ENCODE measurements at places on chromosomes 2 and 18.

- peak; percentile 82 for DNase-seq
Observed at GRCh38 chr2:28160986-28161425, 231.7 kb upstream of the FOSL2 start.

GRCh38 chr2:923832-924601 lies 26.6 kb upstream of the SNTG2 start:
- DNase-seq: no peak

DNA sequence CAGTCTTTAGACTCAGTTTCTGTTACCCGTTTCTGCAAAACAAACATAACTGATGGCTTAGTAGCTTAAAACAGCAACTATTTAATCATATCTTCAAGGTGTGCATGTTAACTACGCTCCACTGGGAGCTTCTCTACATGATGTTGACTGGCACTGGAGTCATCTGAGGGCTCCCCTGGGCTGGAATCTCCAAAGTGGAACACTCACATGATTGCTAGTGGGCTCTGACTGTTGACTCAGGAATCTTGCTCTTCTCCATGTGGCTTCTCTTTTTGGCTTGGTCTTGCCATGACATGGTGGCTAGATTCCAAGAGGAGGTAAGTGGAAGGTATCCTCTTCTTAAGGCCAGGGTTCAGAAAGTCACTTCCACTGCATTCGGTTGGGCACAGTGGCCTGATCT lies 160.8 kb downstream of the PMAIP1 start:
- DNase-seq: no peak

DNA sequence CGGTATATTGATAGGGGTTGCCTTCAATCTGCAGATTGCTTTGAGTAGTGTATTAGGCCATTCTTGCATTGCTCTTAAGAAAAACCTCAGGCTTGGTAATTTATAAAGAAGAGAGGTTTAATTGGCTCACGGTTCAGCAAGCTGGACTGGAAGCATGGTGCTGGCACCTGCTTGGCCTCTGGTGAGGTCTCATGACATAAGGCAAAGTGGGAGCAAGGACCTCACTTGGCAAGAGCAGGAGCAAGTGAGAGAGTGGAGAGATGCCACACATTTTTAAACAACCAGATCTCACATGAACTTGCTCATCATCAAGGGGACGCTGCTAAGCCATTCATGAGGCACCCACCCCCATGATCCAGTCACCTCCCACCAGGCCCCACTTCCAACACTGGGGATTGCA lies 4.9 kb downstream of the MAP3K2 start:
- DNase-seq: no peak

- no peak for DNase-seq
Observed at GRCh38 chr2:181196401-181196800, 216.0 kb downstream of the UBE2E3 start.

GRCh38 chr18:53375621-53376020 lies 848.8 kb downstream of the MBD2 start:
- peak; percentile 7 for DNase-seq

GRCh38 chr2:66869076-66869475 lies 434.2 kb downstream of the MEIS1 start:
- peak; percentile 23 for DNase-seq

DNA sequence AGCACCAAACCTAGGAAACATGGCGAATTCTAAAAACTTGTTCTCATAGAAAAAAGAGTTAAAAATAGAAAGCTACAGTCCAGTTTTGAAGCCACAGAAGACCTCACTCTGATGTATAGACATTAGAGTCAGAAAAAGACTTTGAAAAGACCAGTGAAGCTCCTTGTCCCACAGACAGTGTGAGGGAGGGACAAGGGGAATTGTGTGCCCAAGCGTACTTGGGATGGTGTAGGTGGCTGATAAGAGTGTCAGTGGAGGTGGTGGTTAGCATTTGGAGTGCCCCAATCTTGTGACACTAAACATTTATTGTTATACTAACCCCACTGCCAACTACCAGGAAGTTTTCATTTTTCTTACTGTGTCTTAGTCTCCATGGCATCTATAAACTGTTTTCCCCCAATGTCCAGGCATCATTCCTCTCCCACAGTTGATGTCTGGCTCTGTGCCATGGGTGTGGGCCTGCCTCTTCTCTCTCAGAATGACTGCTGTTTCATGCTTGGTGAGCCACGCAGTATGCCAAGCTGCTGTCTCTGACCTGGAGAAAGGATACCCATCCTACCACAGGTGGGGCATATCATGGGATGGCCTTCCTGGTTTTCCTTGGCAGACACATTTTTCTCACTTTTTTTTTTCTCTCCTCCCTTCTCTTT lies 161.4 kb downstream of the RPIA start:
- DNase-seq: no peak

GRCh38 chr2:54814389-54815147 lies 91.1 kb downstream of the EML6 start:
- DNase-seq: peak; percentile 30

- no peak for DNase-seq
Observed at GRCh38 chr18:74378179-74378682, 62.6 kb downstream of the C18orf63 start.

DNA sequence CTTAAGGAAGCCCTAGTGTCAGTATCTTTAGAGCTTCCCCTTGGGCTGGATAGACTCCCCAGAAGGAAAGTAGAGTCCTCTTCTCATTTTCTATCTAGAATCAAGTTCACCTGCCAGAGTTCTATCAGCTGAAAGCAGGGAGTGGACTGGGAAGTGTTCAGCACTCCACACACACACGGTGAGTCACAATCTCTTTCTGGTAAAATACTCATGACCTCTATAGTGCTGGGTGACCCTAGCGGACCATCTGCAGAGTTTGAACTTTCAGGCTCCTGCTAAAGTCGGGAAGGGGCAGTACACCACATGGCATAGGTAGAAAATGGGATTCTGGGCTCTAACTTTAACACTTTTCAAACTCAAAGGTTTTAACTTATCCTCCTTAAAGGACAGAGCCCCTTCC lies 43.3 kb downstream of the SAP130 start:
- DNase-seq: no peak

- no peak for DNase-seq
Observed at GRCh38 chr18:67154979-67155378, 361.5 kb downstream of the DSEL start.

DNA sequence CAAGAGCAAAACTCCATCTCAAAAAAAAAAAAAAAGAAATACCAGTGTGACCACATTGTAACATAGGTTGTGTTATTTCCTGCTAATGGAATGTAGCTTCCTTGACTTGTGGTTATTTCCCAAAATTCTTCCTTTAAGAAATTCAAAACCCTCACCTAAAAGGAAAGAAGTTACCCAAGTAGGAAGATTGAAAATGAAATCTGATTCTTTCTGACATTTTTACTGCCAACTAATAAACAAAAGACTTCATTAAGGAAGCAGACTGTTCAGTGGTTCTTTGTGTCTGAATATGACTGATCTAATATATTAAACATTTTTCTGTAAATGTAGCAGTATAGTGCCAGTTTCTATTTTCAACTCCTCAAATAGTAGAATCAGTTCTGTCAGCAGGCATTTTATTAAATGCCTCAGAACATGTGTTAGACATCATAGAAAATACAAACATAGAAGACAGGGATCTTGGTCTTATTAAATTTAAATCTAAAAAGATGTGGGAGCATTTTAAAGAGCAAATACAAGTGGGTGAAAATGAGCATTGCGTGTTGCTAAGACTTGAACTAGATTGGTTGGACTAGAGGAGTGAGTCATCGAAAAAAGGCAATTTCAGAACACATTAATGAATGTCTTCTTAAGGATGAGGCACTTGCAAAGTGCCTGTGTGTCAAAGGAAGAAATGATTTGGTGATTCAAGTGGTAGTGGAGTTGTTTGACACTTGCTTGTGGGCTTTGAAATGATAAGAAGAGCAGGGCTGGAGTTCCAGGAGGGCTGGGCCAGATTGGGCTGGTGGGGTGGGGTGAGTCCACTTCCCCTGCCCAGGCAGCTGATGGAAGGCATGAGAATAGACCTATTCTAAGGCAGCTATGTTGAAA lies 53.4 kb downstream of the PKP4 start:
- DNase-seq: no peak

DNA sequence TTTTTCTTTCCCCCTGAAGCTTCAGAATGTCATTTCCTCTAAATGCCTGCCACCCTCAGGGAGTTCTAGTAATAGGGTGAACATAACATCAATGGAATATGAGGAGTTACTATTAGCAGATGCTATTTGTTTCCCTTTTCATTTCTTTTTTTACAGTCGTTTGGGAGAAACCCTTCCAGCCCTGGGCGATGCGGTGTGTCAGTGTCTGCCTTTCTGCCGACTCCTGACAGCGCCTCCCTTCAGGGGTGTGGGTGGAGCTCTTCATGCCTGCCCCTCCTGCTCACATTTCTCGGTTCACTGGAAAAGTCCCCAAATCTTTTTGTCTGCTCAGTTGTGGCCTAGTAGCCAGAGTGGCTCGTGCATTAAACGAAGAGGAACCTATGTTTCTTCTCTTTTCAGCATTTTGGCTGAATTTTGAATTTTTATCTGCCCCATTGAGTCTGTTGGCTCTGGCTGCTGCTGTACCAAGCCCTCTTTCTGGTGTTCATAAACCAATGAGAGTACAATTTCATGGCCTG lies 72.3 kb downstream of the FMNL2 start:
- peak; percentile 71 for DNase-seq

DNA sequence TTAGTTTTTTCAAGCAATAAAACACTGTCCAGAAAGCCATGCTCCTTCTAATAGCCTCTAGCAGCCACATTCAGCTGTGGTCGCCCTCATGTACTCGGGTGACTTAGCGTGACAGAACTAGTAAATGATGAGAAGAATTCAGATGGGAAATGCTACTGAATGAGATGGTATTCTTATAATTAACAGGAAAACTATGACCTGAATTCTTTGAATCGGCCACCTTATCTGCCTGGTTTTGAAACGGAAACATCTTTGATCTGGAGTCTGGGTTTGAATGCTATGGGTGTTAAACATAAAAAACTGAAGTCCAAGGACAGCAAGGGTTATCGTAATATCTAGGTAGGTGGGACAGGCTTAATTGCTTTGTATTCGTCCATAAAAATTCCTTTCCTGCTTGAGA lies 138.8 kb upstream of the DNMT3A start:
- DNase-seq: no peak

DNA sequence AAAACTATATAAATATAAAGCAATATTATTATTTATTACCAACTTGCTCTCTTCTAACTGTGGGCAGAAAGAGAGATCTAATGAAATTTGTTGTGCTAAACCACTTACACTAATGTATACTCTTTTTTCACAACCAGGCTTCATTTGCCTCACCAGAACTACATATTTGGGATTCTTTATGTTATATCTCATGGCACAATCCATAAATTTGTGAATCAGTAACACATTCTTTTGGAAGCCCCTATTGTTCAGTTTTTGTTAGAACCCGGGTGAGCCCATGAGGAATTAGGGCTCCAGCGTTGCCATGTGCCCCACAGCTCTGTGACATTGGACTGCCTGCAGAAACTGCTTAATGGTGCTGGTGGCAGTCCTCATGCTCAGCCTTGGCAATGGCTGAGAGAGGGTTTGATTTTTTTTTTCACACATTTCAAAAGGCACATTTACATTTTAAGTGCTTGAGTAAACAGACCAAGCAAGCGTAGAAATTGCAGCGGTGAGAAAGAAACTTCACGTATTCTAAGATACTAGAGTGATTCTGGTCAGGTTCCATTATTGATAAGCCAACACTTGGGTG lies 15.3 kb downstream of the VIT start:
- DNase-seq: no peak

DNA sequence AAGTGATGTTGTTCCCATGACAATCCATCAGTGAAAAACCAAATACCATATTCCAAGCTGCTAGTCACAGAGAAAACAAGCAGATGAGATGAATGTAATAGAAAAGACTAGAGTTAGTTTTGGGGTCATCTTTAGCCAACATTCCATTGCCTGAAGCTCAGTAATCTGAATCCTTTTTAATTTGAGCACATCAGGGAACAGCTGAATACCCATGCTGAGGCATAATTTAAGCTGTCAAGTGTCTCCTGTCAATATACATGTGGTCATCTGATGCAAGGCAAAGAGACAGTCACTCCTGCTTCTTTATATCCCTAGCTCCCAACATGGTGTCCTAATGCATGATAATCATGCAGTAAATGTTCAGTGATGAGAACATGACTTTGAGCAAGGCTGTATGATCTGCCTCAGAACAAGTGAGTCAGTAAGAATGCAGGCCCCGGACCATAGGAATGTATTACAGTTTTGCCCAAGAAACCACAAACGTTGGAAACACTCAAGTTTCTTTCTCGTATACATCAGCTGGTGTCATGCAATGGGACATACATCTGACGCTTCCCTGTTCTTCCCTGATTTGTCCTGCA lies 48.0 kb downstream of the CDK15 start:
- peak; percentile 78 for DNase-seq

DNA sequence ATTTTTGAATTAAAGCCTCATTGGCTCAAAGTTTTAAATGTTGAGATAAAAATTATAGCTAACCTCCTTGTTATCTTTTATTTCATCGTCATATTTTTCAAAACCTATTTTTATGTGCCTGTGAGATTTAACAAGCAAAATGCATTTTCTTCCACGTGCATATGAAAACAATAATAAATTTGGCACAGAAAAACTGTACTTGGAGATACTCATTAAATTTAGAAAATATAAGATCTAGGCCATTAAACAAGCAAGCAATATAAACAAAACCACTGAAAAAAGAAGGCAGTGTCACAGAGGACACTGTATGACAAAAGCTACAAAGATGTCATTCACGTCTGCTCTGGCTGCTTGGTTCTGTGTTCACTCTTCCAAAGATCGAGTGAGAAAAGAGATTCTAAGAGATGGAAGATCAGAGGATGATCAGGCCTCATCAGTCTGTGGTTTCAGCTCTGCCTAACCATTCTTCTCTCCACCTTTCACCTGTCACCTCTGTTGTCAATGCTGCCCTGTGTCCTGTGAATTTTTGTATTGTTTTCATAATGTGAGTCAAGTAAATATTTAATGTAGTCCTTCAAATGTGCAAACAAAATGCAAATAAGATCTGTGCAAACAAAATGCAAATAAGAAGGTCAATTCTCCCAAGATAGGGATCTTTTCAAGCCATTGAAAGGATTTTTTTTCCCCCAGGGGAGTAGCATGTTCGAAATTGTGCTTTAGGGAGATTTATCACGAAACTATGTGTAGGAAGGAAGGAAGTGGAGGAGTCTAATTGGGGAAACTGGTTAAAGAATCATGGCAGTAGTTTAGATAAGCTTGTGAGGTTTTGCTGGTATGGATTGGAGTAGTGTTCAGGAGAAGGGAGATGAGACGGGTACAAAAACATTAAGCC lies 138.7 kb upstream of the RBMS1 start:
- no peak for DNase-seq
